Fibroblast of the conjunctiva (primary cell): ENCODE measurements at places on chromosomes 5 and 9.

GRCh38 chr5:169717288-169717687 lies 80.2 kb downstream of the DOCK2 start:
- DNase-seq = no peak

DNA sequence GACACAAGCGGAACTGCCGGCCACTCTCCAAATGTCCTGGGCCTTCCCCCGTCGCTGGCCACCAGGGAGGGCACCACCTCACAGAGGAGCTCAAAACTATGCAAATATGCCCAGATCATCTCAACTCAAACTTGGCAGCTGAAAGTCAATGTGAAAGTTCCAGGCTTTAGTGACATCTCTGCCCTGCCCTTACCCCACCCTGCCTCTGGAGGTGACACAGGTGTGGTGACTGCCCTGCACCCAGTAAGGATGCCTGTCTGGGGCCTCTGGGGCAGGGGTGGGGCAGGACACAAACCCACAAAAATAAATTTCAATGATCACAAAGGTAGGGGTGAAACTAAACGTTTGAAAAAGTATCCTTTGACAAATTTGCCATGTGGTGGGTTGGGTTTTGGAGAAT lies 213.4 kb downstream of the HSPA4 start:
- no peak for DNase-seq

DNA sequence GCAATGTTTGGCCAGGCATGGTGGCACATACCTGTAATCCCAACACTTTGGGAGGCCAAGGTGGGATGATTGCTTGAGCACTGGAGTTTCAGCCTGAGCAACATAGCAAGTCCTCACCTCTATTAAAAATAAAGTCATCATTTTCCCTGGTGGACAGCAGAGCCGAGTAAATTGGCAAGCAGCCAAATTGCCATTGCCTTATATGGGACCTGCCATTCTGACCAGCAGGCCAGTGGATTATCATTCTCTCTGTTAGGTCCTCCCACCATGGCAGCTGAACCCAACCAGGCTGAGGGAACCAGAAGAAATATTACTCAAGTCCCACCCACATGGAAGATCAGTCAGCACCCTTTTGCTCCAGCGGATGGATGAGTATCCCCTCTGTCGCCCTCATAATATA lies 1829.9 kb downstream of the EFNA5 start:
- no peak for DNase-seq

- peak; percentile 27 for DNase-seq
These were observed 307.8 kb upstream of the PAPPA start for GRCh38 chr9:115845648-115846312.
